ENCODE measurements at places on chromosomes 1 and 21.

DNA sequence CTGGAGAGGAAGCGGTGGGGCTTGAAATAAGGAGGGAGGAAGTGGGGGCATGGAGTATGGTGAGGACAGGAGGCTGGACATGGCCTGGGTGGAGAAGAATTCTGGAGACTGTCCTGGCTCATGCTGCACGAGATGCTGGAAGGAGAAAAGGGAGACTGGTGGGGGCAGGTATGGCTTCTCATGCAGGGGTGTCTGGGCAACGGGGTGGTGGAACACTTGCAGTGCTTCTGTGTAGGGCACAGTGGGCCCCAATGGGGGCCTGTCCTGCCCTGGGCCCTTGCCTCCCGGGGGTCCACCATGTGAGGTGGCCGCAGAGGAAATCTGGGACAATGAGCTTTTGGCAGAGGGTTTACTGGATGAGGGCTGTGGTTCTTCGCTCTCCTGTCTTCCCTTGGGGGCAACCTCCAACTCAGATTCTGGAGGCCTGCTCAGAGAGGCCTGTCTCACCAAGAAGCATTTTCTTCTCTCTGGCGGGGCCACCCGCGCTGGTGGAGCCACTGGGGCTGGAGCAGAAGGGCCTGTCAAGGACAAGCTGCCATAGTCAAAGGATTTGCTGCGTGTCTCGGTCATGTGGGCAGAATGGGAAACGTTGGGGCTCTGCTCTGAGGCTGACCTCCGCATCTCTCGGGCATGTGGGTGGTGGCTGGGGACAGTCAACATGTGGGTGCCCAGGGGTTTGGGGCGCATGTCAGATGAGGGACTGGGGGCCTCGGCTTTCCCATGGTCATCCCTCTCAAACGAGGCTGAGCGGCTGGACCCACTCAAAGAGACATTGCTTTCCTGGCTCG lies 96.9 kb upstream of the EDN2 start:
- DNase-seq: no peak

GRCh38 chr1:184615301-184615700 lies 139.4 kb downstream of the EDEM3 start:
- DNase-seq: no peak

- DNase-seq: peak; percentile 11
Observed at GRCh38 chr1:10564063-10564462, 89.3 kb downstream of the PEX14 start.

- DNase-seq: no peak
Observed at GRCh38 chr1:208222376-208223126, 21.6 kb downstream of the PLXNA2 start.

DNA sequence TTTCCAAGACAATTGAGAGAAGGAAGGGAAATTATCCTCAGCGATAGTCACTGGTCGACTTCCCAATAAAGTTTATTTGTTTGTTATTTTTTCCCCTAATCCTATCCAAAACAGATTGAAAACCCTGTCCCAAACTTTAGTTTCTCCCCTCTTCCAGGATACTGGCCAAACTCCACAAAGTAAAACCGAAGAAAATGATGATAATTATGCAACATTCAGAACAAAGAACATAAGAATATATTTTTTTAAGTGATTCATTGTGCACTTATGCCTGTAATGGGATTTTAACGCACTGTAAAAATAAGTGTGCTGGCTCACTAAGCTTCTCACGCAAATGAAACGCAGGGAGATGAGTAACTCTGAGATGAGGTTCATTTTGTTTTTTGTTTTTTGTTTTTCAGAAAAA lies 6.0 kb downstream of the GLIS1 start:
- DNase-seq: peak; percentile 88

DNA sequence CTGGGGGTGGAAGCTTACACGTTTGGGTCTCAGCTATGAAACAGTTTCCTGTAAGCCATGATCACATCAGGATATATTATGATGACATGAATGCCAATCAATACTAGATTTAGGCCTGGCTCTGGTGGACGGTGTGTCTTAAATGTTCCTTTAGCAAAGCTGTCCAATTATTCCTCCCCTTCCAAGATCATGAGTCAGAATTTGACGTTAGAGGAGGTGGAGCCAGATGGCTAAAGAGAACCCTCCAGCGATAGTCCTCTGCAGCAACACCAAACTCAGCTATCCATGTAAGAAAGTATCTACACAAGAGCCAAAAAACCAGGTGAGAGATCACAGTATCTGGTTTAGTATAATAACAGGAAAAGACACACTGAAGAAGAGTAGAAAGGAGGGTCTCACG lies 47.8 kb downstream of the PACC1 start:
- peak; percentile 50 for DNase-seq

GRCh38 chr1:150056407-150056806 lies 11.2 kb upstream of the VPS45 start:
- no peak for DNase-seq

DNA sequence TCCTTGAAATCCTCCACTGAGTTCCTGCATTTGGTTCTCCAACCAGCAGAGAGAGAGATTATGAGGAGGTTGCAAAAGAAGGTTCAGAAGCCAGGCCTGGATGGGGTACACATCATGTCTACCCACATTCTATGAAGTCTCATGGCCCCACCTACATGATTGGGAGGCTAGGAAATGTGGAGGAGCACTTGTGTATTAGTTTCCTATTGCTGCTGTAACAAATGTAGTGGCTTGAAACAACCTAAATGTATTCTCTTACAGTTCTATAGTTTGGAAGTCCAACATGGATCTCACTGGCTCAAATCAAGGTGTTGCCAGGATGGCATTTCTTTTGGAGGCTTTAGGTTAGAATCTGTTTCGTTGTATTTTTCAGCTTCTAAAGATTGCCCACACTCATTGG lies 134.2 kb upstream of the ZNF648 start:
- no peak for DNase-seq

GRCh38 chr1:25770541-25771220 lies 29.3 kb upstream of the SELENON start:
- no peak for DNase-seq

DNA sequence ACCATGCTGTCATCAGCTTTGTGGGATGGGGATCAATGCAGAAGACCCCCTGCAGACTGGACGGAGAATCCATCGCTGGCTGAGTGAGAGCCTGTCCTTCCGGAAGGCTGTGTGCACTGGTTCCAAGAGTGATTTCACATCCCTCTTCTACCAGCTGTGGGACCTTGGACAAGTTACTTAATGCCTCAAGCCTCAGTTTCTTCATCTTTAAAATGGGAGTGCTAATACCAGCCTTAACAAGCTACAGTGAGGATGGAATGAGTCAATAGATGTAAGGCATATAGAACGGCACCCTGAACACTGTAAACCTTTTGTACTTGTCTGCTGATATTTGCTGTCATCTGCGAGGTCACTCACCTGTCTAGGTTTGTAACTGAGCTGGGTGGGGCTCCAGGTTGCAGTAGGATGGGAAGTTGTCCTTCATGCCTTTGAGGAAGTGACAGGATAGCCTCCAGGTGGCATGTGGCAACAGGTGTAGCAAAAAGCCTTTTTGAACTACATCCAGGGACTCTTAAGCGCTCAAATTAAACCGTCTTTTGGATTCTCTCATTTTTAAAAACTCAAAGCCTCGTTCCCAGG lies 27.5 kb downstream of the TMEM51 start:
- no peak for DNase-seq

DNA sequence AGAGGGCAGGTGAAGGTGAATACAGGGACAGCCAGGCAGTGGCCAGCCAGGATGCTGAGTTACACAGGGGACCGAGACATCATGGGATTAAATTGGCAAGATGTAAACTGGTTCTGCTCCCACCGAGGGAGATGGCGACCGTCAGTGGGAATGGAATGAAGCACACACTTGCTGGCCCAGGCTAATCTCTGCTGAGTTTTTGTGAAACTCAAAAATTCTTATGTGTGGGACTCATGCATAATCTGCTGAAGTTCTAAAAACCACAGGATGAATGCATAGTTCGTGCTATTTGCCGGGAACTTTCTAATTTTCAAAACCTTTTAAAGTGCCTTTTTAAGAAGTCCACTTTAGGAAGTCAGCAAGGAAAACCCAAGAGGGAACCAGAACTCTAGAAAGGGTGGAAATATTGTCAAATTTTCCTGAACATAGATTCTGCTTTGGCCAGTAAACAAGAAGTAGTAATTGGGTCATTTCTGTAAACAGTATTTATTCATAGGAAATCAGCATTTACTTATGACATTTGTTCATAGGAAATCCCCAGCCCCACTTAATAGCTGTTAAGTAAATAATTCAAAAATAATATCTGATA lies 85.4 kb upstream of the ROR1 start:
- DNase-seq: peak; percentile 76

DNA sequence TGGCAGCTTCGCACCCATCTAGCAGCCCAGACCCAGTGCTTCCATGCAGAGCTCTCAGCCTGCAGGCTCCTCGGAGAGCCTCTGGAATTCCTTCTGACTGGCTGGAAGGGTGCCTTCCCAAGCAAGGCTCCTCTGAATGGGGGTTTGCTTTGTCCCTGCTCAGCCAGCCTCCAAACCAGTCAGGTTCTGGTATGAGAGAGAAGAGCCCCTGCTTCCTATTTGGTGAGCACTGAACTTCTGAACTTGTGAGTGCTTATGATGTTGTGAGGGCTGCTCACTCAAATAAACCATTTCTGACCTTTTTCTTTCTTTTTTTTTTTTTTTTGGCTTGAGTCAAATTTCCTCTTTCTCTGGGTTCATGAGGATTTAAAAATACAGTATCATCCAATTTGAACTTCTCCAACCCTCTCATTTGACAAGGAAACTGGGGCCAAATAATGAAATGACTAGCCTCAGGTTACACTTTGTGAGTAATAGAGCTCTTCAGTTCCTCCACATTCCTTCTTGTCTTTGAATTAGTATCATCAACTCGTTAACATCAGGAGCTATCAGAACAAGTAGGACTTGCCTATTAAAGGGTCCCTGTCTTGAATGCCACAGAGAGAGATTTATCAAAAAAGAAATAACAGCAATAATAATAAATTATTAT lies 39.6 kb downstream of the GFI1 start:
- peak; percentile 58 for DNase-seq

GRCh38 chr1:94946886-94947285 lies 20.0 kb upstream of the CNN3 start:
- DNase-seq: no peak

DNA sequence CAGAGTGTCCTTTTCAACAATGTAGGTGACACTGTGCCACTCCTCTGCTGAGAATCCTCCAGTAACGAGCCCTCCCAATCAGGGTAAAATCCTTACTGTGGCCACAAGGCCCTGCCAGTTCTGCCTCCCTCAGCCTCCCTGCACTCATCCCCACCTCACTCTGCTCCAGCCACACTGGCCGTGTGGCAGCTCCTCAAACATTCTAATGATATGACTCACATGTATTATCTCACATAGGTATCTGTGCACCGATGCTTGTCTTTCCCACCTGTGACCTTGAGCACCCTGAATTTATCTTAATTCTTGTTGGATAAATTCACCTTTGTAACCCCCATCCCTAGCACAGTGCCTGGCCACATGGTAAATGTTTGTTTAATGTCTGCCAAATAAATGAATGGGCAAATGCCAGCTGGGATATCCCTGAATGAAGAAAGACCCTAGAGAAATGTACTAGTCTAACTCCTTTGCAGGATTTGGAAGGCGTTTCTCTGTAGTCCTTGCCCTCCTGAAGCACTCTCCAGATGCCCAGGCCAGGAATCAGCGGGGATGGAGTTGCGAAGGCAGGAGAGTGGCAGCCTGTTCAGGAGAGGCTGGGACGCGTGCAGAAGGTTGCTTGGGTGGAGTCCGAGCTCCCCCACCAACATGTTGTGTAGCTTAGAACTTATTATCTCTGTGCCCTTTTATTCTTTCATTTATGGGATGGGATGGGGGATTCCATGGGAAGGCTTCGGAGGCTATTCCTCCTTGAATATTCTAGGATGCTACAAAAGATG lies 106.0 kb downstream of the TMEM53 start:
- DNase-seq: no peak

- DNase-seq: peak; percentile 52
Observed at GRCh38 chr1:33234588-33234990, 21.7 kb upstream of the ZNF362 start.

GRCh38 chr21:41425954-41426675 lies at the start of gene MX1:
Gene MX1 (plus strand): TSS chr21:41426239. CDS start chr21:41432071, 5,832 bp downstream.
- DNase-seq: peak; percentile 39

GRCh38 chr1:60280819-60281218 lies 207.2 kb upstream of the C1orf87 start:
- DNase-seq: no peak

- no peak for DNase-seq
Observed at GRCh38 chr1:66254785-66255184, 279.2 kb upstream of the SGIP1 start.

- DNase-seq: no peak
Observed at GRCh38 chr1:107138767-107139445, 1.9 kb upstream of the NTNG1 start.

- DNase-seq: peak; percentile 15
Observed at GRCh38 chr1:113647164-113647563, 112.1 kb downstream of the PHTF1 start.

DNA sequence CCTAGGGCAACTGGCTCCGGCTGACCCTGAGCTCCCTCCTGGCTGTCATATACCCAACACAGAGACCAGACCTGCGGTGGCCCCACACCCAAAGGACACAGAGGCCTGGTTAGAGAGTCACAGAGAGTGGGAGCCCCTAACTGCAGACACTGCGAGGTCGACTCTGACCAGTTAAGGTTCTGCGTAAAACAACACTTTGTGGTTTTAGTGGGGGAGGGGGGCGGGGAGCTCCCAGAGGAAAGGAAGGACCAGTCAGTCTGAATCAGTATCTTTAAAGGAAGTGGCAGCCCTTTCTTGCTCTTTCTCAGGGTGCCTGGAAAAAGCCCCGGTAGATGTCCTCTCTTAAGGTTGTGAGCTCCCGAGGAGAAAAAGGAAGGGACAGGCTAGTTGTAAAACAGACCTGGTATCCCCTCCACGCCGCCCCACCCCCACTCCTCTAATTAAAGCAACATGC lies 2.4 kb downstream of the SSBP3 start:
- DNase-seq: peak; percentile 65

DNA sequence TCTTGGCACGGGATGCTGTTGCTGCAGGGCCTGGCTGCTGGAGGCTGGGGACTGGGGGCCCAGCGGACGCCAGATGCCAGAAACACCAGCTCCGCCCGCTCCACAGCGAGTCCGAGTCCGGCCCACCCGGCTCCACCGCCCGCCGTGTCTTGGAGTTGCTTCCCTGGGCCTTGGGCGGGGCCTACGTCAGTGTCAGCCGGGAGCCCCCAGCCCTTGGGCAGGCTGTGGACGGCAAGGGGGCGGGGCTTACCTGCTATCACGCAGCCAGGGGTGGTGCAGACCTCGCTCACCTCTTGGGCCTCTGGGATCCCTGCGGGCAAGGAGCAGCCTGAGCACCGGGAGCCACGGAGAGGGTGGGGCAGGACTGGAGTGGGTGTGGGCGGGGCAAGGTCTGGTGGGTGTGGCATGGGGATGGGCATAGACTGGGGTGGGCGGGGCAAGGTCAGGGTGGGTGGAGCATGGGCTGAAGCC lies 21.8 kb downstream of the MMEL1 start:
- DNase-seq: peak; percentile 23

- no peak for DNase-seq
Observed at GRCh38 chr21:38054334-38054733, 138.1 kb upstream of the KCNJ6 start.

GRCh38 chr21:39538453-39539042 lies 74.2 kb upstream of the B3GALT5 start:
- no peak for DNase-seq
